ENCODE measurements at places on chromosomes 13 and 19. TPM values are rescaled to one million over a fixed set of nuclear protein-coding genes. Genes with fewer than 3 reads are reported as not detected.

- no peak for DNase-seq
These were observed 8.7 kb upstream of the SERPINE3 start for GRCh38 chr13:51330791-51331190.

DNA sequence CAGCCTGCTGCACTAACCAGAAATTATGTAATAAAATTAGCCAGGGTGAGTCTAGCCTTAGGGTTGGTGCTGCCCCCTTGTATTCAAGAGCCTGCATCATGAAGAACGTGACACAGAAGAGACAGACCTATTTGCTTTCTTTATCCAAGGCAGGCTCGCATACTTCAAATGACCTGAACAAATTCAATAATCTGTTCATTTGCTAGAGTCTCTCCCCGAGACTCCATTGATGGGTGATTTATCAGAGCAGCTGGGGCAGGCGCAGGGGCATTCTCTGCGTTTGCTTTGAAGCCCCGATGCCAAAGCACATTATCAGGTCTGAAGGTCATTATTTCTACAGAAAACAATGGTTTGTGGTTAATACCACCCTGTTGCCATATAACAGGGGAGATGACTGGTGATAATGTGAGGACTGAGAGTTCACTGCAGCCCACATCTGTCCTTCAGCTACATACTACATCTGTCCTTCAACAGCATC is 520.3 kb downstream of the DIAPH3 start:
- DNase-seq: no peak

DNA sequence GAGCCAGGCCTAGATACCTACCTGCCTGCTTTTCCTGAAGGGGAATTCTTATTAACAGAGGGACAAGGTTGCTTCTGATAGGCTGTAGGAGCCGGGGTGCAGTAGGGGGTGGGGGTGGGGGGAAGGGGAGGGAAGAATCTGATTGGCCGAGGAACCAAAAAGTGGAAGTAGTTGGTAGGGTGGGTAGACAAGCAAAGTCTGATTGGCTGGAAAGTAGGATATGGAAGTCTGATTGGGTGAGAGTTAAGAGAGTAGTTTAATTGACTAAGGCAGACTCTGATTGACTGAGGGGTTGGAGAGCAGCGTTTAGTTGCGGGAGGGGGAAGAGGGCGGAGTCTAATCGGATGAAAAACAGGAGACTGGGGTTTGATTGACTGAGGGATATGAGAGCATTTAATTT is 9.4 kb upstream of the CYP4F22 start:
- no peak for DNase-seq

GRCh38 chr13:97141097-97141496 is 81.0 kb upstream of the MBNL2 start:
- DNase-seq: no peak

Gene C19orf67
- 0.12 TPM for polyA plus RNA-seq

- no peak for DNase-seq
These were observed 903 bp downstream of the TLE6 start for GRCh38 chr19:2978166-2978767.

Gene ARHGAP33
- 27.3 TPM for polyA plus RNA-seq

- DNase-seq: no peak
These were observed 44.4 kb upstream of the ZNF91 start for GRCh38 chr19:23439623-23440022.

Gene PSG7
- not detected for polyA plus RNA-seq

DNA sequence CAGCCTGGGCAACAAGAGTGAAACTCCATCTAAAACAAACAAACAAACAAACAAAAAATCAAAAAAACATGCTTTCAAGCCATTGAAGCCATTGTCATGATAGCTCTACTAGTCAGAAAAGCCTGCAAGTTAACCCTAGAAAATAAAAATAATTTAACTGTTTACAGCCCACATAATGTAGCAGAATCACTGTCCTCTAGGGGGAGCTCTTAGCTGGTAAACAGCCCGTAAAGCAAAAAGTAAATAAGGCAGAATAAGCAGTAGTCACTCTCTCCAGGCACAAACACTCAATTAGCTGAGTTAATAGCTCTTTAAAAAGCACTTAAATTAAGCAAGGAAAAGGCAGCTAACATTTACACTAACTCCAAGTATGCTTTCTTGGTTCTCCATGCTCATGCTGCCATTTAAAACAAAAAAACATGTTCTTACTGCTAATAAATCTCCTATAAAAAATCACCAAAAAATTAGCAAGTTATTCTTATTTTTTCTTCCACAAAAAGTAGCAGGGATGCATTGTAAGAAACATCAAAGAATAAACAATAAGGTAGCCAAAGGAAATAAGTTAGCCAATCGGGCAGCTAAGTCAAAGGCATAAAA is 11.3 kb downstream of the LILRB4 start:
- DNase-seq: peak; percentile 21

GRCh38 chr19:42606660-42607351 is 12.1 kb upstream of the CEACAM8 start:
- DNase-seq: peak; percentile 35

Gene ARRDC5
- not detected for polyA plus RNA-seq

- DNase-seq: peak; percentile 53
These were observed 42.1 kb downstream of the NAA16 start for GRCh38 chr13:41352935-41353840.

GRCh38 chr13:112014857-112015256 is 52.1 kb upstream of the SOX1 start:
- DNase-seq: no peak

GRCh38 chr13:113196970-113197737 is 11.3 kb downstream of the PCID2 start:
- no peak for DNase-seq

DNA sequence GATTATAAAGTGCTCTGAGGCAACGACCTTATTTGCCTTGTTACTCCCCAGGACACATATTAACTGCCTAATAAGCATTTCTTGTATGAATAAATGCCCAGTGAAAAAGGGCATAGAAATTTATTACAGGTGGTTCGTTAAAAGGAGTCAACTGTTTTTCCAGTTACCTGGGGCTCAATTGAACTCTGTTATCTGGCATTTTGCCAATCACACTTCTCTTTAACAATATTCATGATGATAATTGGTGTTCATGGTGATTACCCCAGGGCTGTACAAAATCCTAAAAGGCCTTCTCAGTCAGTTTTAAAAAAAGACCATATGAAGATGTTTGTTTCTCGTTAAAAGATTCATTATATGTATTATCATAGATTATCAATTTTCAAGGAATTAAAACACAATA is 57.1 kb downstream of the KL start:
- DNase-seq: no peak

DNA sequence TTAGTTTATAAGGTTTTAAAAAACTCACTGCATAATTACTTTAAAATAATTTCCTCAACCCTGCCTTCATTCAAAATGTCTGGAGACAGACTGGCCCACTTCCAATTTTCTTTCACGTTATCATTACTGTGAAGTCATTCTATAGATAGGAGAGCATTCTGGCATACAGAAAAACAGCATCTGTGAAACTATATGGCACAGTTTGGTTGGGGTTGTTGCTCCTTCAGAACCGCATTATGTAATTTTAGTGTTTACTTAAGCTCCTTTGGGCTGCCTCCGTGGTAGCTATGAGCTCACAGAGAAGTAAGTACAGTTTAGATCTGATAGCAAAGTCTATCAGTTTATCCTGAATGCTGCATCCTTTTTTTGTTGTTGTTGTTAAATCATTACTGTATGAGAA is 104.3 kb downstream of the KCNRG start:
- no peak for DNase-seq

- peak; percentile 36 for DNase-seq
These were observed 6.5 kb downstream of the UNC13A start for GRCh38 chr19:17681505-17682125.

Gene KRTDAP
- 0.52 TPM for polyA plus RNA-seq

DNA sequence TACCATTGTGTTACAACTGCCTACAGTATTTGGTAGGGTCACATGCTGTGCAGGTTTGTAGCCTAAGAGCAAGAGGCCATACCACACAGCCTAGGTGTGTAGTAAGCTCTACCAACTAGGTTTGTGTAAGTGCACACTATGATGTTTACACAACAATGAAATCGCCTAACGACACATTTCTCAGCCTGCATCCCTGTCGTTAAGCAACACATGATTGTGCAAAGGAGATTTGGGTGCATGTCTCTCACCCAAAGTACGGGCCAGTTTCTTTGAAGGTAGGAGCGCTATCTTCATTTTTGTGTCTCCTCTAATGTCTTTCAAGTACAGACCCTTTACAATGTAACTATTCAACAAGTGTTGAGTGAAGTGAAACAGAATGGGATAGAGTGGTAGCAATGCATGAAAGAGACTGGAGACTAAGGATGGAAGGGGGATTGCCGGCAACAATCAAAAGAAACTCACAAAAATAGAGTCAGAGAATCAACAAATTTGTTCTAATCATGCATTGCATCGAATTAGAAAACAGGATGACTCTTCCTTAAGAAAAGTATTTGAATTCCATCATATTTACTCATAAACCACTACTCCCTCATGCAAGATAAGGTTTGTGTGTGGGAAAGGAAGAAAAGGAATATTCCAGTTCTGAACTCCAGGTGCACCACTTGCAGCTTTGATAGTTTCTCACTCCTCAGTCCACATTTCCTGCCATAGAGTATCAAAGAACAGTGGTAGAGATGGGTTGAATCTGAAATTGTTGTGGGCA is 60.2 kb upstream of the TNFRSF19 start:
- DNase-seq: no peak

Gene TLE2
- polyA plus RNA-seq: 30.0 TPM

GRCh38 chr13:23674795-23675640 is 104.8 kb downstream of the TNFRSF19 start:
- no peak for DNase-seq

DNA sequence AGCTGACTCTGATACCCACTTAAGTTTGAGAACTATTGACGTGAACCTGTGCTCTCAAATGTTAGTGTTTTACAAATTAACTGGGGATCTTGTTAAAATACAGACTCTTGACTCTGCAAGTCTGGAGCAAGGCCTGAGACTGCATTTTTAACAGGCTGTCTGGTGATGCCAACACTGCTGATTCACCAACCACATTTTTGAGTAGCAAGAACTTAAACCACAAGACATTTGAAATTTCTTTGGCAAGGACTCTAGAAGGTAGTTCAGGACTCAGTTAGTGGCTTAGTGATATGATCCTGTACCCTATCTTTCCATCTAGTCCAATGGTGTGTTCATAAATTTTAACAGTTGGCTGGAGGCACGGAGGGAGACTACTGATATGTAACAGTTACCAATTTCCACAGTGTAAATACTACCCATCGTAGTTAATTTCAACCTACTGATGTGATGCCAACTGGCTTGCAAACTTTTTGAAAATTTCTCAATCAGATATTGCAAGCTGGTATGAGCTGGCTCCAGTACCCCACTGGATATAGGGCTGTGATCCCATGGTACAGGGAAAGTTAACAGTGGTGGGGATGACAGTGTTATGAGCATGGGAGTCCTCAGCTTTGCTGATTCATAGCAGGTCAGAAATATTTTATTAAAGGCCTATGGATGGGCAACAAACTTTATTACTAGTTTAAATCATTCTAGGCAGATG is 255.1 kb downstream of the TBC1D4 start:
- no peak for DNase-seq

- peak; percentile 38 for DNase-seq
These were observed 1.4 kb downstream of the HNRNPUL1 start for GRCh38 chr19:41265395-41266153.

GRCh38 chr13:80070024-80070703 is 270.8 kb downstream of the SPRY2 start:
- DNase-seq: no peak

Gene NKPD1
- 0.17 TPM for polyA plus RNA-seq

DNA sequence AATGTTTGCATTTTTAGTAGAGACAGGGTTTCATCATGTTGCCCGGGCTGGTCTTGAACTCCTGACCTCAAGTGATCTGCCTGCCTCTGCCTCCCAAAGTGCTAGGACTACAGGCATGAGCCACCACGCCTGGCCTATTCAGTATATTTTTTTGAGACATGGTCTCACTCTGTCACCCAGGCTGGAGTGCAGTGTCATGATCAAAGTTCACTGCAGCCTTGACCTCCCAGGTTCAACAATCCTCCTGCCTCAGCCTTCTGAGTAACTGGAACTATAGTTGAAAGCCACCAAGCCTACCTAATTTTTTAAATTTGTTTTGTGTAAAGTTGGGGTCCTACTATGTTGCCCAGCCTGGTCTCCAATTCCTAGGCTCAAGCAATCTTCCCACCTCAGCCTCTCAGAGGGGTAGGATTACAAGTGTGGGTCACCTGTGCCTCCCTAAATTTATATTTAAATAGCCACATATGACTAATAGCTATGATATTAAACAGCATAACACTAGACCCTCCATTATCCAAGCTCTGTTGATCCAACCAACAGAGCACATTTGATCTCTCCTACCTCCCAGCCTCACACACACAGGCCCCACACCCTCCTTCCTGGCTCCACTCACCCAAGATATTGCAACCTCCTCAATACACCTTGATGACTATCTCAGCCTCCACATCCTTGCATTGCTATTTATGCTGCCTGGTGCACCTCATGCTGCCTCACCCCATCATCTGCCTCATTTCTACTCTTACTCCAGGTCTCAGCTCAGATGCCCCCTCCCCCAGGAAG is 2.1 kb upstream of the CEACAM19 start:
- DNase-seq: no peak

- peak; percentile 71 for DNase-seq
These were observed 40.8 kb upstream of the RFXAP start for GRCh38 chr13:36778083-36778671.

GRCh38 chr13:95607366-95607765 is 37.1 kb downstream of the DZIP1 start:
- no peak for DNase-seq

DNA sequence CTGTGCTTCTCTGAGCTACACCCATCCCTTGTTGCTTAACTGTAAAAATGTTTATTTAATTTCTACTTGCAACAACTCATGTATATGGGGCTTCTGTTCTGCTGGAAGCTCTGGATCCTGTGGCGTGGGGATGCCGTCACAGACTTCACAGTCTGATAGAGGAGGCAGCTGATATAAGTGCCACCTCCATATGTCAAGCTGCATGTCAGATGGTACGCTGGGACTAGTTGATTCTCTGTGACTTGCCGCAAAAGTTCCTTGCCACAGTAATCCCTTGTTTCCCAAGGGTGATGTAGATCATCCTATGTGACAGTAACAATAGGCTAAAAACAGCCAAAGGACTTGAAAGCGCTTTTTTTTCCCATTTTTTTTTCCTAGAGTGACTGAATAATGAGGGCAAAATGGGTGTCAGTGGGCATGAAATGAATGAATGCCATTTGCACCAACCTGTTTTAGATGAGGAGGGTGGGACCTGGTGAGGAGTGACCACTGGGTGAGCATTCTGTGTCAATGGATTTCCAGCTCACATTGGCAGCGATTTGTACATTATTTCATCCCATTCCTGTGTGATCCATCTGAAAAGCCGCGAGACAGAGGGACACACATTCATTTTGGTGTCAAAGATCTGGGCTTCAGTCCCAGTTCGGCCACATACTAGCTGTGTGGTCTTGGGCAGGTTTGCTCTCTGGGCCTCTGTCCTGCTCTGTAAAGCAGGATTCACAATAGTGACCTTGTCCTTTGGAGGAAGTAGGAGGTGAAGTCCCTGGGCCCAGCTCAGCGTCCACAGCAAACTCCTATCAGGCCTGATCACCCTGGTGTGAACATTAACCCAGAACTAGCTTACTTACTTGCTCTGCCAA is 88.9 kb upstream of the RNF113B start:
- DNase-seq: no peak
